ENCODE measurements at places on chromosomes 5 and 9. TPM values are rescaled to one million over a fixed set of nuclear protein-coding genes. Genes with fewer than 3 reads are reported as not detected.

C1QTNF2 gene
- 9.1 TPM for total RNA-seq

PRR7 gene
- 1.9 TPM for total RNA-seq

FGFR4 gene
- 0.23 TPM for total RNA-seq

DNA sequence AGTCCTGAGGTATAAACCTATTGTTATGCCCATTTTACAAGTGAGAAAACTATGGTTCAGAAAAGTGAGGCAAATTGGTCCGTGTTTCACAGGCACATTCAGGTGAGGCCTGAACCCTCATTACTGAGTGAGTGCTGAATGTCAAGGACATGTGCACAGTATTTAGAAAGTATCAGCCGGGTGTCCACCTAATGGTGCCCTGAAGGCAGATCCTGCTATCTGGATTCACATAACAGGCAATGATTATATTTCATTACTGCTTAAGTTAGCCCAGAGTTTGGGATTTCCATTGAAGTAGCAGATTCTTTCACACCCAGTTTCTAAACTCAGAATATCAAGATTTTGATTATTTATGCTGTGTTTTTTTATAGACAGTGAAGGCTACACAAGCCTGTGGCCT, 142.7 kb downstream of the LHFPL2 start:
- no peaks in the 10 kb centered on the region for H3K36me3 ChIP-seq
- peaks cover 4% of the 10 kb centered on the region for H3K4me1 ChIP-seq
- H3K27ac ChIP-seq: peak overlapping the region; percentile 12
- no peak for DNase-seq

DNA sequence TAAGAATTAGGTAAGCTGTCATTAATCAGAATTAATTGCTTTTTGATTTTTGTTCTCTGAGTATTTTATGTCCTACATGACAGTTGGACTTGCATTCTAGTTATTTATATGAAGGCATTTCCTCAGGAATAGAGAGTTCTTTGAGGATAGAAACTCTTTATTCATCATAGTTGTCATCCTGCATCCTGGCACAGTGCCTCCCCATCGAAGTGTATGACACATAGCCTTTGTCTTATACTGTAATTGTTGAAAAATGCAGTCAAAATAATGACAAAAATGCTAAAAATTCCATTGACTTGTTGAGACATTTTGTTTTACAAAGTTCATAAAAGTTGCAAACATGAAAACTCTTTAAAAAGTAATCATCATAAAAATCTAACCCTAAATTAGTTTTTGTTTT, 36.5 kb downstream of the CFAP95 start:
- H3K27me3 ChIP-seq: no peaks in the 10 kb centered on the region
- no peak for DNase-seq
- no peaks in the 10 kb centered on the region for H3K4me1 ChIP-seq
- H3K4me3 ChIP-seq: no peak overlapping the region

DNA sequence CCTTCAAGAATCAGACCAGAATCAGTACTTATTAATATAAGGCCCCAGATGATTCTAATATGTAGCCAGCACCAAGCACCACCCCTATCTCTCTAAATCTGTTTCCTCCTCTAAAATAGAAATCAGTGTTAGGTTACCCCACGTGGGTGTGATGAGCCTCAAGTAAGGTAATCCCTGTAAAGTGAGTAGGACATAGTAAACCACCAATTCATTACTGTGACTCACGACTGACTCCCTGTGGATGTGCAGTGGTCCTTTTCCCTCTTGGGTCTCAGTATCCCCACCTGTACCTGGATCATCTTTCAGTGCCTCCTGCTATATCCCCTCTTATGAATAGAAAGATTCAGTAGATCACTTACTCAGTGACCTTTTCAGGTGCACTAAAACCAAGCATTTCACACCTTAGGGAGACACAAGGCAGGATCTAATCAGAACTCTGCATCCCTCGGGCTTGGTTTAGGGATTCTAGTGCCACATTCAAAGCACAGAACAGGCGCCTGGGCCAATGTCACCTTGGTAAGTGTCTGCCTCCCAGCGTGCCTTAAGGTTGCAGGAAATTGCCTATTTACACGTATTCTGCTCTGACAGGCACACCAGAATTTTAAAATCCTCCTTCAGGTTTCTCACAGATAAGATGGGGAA, 12.2 kb upstream of the ALDH1B1 start:
- DNase-seq: no peak
- H3K27ac ChIP-seq: no peak overlapping the region
- no peaks in the 10 kb centered on the region for H3K36me3 ChIP-seq
- no peaks in the 10 kb centered on the region for H3K4me1 ChIP-seq

CTXN3 gene
- not detected for total RNA-seq

GRCh38 chr5:96758621-96759020, 49.1 kb downstream of the ERAP1 start:
- no peaks in the 10 kb centered on the region for H3K27me3 ChIP-seq
- H3K4me1 ChIP-seq: no peaks in the 10 kb centered on the region
- no peak for DNase-seq
- no peak overlapping the region for H3K27ac ChIP-seq
- no peak overlapping the region for H3K4me3 ChIP-seq

DNA sequence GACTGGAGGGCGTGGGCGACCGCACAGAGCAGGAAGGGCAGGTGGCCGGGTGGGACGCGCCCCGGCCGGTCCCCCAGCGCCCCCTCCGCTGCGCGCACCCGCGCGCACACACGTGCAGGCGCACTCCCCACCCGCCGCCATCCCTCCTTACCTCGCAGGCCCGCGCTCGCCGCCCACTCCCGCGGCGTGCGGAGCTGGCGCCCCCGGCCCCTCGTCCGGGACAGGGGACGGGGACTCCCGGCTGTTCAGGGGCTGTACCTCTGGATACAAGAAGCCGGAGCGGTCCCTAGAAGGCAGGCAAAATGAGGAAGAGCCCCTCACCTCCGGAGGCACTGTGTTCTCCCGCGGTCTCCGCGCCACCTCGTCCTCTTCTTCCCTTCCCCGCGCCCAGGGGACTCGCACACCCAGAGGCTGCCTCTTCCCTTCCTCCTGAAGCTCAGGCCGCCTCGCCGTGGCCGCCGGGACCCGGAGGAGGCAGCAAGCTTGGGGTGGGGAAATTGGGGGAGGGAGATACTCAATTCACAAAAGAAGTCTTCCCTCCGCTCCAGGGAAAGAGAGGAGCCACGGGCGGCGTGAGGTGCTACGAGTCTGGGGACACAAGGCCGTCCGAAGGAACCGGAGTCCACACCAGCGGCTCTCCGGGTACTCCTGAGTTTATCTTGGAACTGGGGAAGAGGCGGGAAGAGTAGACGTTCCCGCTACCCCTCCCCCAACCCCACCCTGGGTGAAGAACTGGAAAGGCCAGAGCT, 1.4 kb upstream of the GABRB2 start:
- H3K27me3 ChIP-seq: no peaks in the 10 kb centered on the region
- H3K27ac ChIP-seq: no peak overlapping the region
- H3K4me3 ChIP-seq: no peak overlapping the region

DNA sequence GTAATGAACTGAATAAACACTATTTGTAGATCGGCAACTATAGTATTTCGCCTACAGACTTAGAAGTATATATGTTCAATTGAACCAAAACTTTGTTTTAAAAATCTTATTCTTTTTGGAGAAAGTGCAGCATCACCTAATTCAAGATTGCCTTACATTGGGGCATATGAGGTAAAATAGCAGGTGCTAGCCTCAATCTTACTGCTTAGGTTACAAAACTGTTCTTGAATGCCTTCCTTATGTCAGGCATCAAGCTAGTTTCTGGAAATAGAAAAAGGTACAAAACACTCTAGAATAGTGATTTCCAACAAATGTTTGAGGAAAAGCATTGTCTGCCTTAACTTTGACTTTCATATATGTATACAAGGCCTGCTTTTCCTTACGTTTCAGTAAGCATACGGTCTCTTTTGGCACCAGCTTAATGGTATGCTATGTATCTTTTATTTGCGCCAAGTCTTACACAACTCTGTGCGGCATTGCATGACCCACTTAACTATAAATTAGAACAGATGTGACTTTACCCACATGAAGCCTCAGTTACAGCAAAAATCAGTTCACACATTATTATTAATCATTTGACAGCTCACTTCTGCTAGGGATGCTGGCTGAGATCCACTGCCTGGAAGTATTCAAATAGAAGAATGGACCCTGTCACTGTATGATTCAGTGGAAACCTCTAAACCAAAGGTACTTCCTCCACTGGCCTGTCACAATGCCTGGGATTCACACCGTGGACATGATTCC, 174.1 kb downstream of the PRELID2 start:
- no peak overlapping the region for H3K27ac ChIP-seq
- no peaks in the 10 kb centered on the region for H3K4me1 ChIP-seq
- no peak overlapping the region for H3K4me3 ChIP-seq

GZMA gene
- total RNA-seq: 1.1 TPM

GRCh38 chr5:110925916-110926315, 145.6 kb upstream of the TSLP start:
- H3K36me3 ChIP-seq: no peaks in the 10 kb centered on the region
- no peaks in the 10 kb centered on the region for H3K27me3 ChIP-seq
- H3K4me1 ChIP-seq: peaks cover 4% of the 10 kb centered on the region
- no peak overlapping the region for H3K4me3 ChIP-seq
- no peak overlapping the region for H3K27ac ChIP-seq

WDR38 gene
- total RNA-seq: not detected

OCLN gene
- total RNA-seq: 2.1 TPM

DNA sequence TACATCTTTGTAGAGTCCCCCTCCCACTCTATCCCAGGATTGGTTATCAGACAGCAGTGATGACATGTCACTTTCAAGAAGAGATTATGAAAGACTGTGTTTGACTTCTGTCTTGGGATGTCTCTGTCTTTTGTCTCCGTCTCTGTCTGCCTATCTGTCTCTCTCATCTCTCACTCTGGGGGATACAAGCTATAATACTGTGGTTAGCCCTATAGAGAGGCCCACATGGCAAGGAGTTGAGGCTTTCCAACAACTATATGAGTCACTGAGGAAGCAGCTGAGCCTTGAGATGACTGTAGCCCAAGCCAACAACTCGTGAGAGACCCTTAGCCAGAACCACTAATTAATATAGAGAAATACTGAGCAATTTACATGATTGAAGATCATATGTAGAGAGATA, 284.8 kb downstream of the PDE4D start:
- H3K36me3 ChIP-seq: no peaks in the 10 kb centered on the region
- no peak overlapping the region for H3K4me3 ChIP-seq
- H3K4me1 ChIP-seq: peaks cover 6% of the 10 kb centered on the region
- no peaks in the 10 kb centered on the region for H3K27me3 ChIP-seq
- no peak for DNase-seq

GRCh38 chr5:150208187-150209098, 18.6 kb downstream of the SLC6A7 start:
- no peak for DNase-seq
- no peaks in the 10 kb centered on the region for H3K27me3 ChIP-seq
- no peaks in the 10 kb centered on the region for H3K36me3 ChIP-seq
- H3K4me1 ChIP-seq: no peaks in the 10 kb centered on the region
- no peak overlapping the region for H3K27ac ChIP-seq

GRCh38 chr9:89243296-89244061, 64.9 kb upstream of the SHC3 start:
- H3K4me3 ChIP-seq: no peak overlapping the region
- no peaks in the 10 kb centered on the region for H3K27me3 ChIP-seq
- H3K4me1 ChIP-seq: peaks cover 3% of the 10 kb centered on the region
- no peaks in the 10 kb centered on the region for H3K36me3 ChIP-seq
- H3K27ac ChIP-seq: no peak overlapping the region

DNA sequence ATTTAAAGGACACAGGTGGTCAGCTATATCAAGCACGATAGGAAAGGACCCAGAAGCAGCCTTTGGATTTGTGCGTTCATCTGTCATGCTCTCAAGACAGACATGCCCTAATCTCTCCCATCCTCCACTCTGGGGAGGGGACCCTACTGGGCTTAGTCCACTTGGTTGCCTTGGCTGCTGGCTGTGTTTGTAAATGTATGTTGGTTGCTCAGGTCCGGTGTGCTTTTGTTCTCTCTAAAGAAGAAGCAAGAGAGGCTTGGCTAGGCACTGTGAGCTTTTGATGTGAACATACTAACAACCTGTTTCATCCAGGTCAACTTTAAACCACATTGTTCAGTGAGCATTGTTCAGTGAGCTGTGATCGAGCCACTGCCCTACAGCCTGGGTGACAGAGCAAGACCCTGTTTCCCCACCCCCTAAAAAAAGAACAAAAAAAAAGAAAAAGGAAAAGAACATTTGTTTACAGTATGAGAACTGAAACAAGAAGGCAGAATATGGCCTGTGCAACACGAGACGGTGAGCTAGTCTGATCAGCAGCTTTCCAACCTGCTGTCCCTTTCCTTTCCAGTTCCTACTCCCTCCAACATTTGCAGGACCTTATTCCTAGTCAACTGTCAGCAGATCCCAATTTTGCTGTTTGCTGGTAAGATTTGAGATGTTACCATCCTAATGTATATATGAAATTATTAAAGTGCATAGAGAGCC, 228.3 kb downstream of the ARHGAP26 start:
- H3K4me3 ChIP-seq: no peak overlapping the region
- H3K4me1 ChIP-seq: no peaks in the 10 kb centered on the region
- no peaks in the 10 kb centered on the region for H3K36me3 ChIP-seq
- H3K27me3 ChIP-seq: no peaks in the 10 kb centered on the region
- no peak for DNase-seq

DNA sequence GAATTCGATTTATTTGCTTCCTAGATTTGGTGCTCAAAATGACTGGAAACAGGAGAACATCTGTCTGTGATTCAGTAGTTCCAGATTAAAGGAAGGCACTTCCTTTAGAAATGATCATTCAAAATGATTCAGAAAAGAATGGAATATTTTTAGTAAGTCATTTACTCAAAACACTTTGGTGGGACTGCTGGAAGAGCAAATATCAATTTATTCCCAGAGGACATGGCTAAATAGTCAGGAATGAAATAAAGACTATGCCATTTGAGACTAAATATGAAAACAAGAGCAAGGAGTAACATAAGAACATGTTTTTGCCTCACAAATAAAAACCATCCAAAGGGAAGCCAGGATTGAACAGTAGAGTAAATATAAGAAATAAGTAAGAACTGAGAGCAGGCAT, 138.6 kb upstream of the RASA1 start:
- DNase-seq: no peak
- H3K36me3 ChIP-seq: no peaks in the 10 kb centered on the region
- no peak overlapping the region for H3K27ac ChIP-seq
- H3K4me1 ChIP-seq: no peaks in the 10 kb centered on the region

SLC34A3 gene
- total RNA-seq: not detected

DNA sequence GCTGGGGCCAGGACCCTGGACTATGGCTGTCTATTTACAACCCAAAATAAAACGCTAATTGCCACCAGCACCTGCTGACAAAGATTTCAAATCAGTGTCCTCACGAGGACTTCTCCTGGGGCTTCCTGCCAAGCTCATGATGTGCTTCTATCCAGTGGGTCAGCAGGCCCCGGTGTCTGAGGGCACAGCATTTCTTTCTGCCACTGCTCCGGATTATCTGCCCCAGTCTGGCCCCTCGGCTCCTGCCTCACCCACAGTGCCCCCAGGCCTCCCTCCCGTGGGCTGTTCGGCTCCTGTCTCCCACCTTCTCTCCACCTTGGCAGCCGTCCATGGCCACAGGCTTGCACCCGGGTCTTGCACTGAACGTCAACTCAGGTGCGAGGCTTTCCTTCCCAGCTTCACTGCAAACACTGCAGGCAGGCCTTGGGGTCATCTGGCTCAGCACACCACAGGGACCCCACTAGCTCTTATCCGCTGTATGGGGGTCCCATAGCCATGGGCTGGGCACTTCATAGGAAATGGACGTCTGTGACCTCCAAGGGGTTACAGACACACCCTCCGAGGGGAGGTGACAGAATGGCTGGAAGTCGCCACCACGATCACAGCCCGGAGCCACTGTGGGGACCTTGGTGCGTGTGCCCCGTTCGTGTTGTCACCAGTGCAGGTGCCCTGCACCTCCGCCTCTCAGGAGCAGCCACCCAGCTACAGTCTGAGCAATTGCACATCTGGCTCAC, 43.8 kb upstream of the FCN1 start:
- no peaks in the 10 kb centered on the region for H3K4me1 ChIP-seq
- H3K27me3 ChIP-seq: no peaks in the 10 kb centered on the region
- H3K27ac ChIP-seq: no peak overlapping the region
- H3K36me3 ChIP-seq: no peaks in the 10 kb centered on the region
- peak; percentile 35 for DNase-seq

Measured in aorta (tissue), 5 donors.